ENCODE measurements at places on chromosomes 13 and 19.

GRCh38 chr13:114078461-114079451 is 53.7 kb downstream of the RASA3 start:
- no peak for DNase-seq
- H3K36me3 ChIP-seq = peaks cover 14% of the 10 kb centered on the region
- H3K4me3 ChIP-seq = no peak overlapping the region

DNA sequence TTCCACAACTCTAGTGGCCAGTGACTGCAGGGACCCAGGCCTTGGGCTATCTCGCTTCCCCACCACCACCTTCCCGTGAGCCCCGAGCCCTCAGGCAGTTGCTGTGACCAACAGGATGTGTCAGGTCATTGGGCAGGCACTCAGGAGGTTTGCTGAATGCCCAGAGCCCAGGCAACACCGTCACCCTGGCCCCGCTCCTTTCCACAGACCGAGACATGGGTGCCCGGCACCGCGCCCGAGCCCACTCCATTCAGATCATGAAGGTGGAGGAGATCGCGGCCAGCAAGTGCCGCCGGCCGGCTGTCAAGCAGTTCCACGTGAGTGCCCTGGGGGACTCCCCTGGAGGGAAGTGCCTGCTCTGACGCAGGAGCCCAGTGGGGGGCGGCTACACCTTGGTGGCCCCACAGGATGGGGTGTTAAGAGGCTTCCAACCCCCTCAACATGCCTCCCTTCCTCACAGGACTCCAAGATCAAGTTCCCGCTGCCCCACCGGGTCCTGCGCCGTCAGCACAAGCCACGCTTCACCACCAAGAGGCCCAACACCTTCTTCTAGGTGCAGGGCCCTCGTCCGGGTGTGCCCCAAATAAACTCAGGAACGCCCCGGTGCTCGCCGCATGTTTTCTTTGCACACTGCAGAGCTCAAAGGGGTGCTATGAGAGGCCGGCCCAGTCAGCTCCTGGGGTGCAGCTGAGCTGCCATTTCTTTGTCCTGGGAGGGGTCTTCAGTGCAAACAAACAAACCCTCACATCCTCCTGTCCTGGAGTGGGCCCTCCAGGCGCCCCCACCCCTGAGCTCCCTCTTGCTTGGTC is 3.2 kb downstream of the RPL18A start:
- H3K27ac ChIP-seq = no peak overlapping the region
- no peak for DNase-seq
- H3K27me3 ChIP-seq = no peaks in the 10 kb centered on the region
- H3K4me3 ChIP-seq = no peak overlapping the region
- peaks cover 48% of the 10 kb centered on the region for H3K36me3 ChIP-seq

DNA sequence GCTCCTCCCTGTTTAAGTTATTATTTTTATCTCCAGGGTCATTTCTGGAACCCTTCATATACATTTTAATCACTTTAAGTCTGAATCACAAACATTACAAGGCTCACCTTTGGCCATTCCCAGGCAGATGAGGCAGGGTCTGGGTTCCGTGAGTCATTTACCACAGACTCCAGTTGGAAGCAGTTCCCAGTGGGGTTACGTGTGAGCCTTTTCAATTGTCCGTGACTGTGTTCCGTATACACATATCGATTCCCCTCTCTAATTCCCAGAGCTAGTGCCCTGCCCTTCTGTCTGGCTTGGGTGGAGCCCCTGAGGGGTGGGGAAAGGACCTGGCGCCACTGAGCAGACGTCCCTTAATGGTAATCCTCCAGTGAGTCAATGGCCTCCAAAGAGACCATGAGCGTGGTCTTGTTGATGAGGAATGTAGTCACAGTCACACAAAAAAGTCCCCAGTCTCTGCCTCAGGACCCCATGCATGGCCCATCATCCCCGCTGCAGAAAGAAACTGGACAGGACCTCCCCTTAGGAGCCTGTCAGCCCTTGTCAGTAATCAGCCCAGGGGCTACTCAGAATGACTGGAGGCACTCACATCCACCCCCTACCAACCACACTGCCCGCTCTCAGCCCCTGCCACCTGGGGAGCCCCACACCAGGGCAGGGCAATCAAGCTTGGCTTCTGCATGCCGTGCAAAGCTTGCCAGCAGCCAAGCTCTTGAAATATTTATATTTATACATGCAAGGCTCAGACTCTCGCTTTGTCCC is 144.4 kb downstream of the ZIC5 start:
- no peak overlapping the region for H3K27ac ChIP-seq
- no peaks in the 10 kb centered on the region for H3K4me1 ChIP-seq
- H3K36me3 ChIP-seq = no peaks in the 10 kb centered on the region

DNA sequence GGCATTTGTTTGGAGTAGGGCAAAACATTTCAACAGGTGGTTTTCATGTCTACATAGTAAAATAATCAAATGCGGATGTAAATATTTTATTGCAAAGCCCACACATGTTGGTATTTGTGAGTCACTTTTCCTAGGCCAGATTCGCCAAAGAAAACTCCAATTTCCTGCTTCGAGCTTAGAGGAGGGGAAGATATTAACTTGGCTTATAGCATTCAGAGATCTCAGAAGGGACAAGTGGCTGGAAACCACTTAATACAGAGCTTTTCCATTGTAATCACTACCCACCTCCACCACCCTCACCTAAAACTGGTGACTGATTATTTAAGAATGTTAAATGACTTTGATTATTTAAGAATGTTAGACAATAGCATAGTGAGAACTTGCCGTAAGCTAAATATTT is 530.6 kb upstream of the SPRY2 start:
- H3K27ac ChIP-seq = no peak overlapping the region
- no peak overlapping the region for H3K4me3 ChIP-seq
- no peaks in the 10 kb centered on the region for H3K4me1 ChIP-seq

DNA sequence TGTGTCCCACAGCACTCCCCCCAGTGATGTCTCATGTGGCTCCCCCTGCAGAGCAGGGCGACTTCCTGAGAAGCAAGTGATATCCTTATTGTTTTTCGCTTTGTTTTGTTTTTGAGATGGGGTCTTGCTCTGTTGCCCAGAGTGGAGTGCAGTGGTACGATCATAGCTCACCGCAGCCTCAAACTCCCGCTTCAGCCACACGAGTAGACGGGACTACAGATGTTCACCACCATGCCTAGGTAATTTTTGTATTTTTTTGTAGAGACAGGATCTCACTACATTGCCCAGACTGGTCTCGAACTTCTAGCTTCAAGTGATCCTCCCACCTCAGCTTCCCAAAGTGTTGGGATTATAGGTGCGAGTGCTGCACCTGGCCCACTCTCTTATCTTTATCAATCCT is 5.0 kb downstream of the CEP89 start:
- H3K27me3 ChIP-seq = no peaks in the 10 kb centered on the region
- H3K4me1 ChIP-seq = peaks cover 19% of the 10 kb centered on the region
- H3K4me3 ChIP-seq = no peak overlapping the region
- DNase-seq = no peak

DNA sequence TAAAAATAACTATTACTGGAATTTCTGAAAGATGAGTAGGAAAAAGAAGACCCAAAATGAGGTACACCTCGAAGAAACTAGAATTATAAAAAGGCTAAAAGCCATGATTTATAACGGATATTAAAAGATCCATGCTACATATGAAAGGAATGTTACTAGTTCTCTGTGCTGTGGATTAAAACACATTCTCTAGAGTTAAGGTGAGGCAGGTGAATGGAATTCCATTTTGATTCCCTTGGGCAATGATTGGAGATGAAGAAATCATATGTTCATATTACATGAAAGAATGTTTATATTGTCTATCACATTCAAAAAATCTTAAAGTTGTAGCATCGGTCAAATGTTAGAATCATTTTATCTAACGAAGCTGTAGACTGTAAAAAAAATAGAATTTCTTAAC is 783.7 kb downstream of the PCDH9 start:
- H3K27ac ChIP-seq = no peak overlapping the region
- no peak overlapping the region for H3K4me3 ChIP-seq
- H3K27me3 ChIP-seq = no peaks in the 10 kb centered on the region
- no peak for DNase-seq

DNA sequence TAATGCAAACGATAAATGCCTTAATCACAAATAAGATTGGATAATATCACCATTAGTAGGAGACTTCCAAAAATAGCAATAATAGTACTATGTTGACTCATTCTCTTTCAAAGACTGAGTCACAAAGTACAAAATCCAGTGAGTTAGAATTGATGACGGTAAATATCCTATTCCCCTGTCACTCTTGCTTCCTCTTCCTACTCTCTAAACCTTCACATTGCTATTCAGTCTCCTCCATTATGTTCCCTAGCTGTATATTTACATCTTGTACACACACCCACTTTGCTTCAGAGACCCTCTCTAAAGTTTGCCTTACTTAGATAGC is 26.3 kb upstream of the INTS6 start:
- H3K36me3 ChIP-seq = no peaks in the 10 kb centered on the region
- H3K4me1 ChIP-seq = peaks cover 8% of the 10 kb centered on the region
- DNase-seq = no peak
- no peak overlapping the region for H3K27ac ChIP-seq
- H3K27me3 ChIP-seq = no peaks in the 10 kb centered on the region

DNA sequence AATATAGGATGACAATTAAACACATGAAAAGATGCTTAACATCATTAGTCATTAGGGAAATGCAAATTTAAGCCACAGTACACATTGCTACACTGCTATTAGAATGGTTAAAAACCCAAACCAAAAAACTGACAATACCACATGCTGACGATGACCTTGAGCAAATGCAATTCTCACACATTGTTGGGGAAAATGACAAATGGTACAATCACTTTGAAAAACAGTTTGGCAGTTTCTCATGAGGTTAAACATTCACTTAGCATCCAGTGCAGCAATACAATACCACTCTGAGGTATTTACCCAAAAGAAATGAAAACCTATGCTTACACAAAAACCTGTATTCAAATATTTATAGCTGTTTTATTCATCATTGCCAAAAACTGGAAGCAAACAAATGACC is 11.3 kb downstream of the FLT3 start:
- no peak for DNase-seq
- H3K4me1 ChIP-seq = peaks cover 7% of the 10 kb centered on the region
- no peaks in the 10 kb centered on the region for H3K36me3 ChIP-seq
- peaks cover 4% of the 10 kb centered on the region for H3K27me3 ChIP-seq
- no peak overlapping the region for H3K4me3 ChIP-seq
- H3K27ac ChIP-seq = no peak overlapping the region

DNA sequence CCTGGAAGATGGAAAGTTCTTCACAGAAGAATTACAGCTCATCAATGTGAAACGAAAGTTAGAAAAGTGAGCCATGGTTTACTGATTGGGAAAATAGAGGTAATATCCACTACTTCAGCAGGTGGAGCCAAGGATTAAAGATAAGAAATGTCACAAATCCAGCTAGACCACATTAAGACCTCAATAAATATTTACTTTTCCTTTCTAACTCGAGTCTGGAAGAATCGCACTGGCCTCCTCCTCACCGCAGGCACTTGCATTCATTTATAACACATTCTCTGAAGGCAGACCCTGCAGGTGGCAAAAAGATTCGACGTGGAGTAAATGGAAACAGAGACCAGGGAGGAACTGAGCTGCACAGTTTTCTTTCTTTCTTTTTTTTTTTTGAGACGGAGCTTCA is 7.4 kb downstream of the SLC35E1 start:
- H3K4me3 ChIP-seq = no peak overlapping the region
- no peak overlapping the region for H3K27ac ChIP-seq
- no peak for DNase-seq
- H3K4me1 ChIP-seq = peaks cover 43% of the 10 kb centered on the region

GRCh38 chr13:114089751-114090400 is 42.5 kb downstream of the RASA3 start:
- no peak overlapping the region for H3K27ac ChIP-seq
- H3K4me3 ChIP-seq = no peak overlapping the region
- no peaks in the 10 kb centered on the region for H3K27me3 ChIP-seq
- H3K4me1 ChIP-seq = no peaks in the 10 kb centered on the region
- no peak for DNase-seq

DNA sequence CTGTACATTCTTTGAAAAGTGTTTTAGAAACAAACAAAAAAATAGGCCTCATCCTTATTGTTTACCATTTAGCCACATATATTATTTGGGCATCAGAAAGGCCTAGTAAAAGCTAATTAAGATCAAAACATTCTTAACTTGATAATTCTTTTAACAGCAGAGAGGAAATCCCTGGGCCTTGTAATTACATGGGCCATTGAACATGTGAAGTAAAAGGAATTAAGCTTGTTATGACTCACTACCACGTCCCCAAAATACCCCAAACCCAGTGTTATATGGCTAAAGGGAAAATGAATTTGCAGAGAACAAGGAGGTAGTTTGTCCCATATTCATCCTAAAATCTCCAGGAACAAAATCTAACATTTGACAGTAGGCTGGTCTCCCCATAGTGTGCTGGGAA is 439.8 kb downstream of the ITGBL1 start:
- DNase-seq = no peak
- H3K4me3 ChIP-seq = no peak overlapping the region
- H3K4me1 ChIP-seq = no peaks in the 10 kb centered on the region
- H3K27ac ChIP-seq = no peak overlapping the region

- H3K4me3 ChIP-seq = no peak overlapping the region
- H3K36me3 ChIP-seq = no peaks in the 10 kb centered on the region
- H3K27me3 ChIP-seq = peaks cover 5% of the 10 kb centered on the region
- no peak overlapping the region for H3K27ac ChIP-seq
- no peak for DNase-seq
Observed at GRCh38 chr13:27203854-27204253, 32.2 kb upstream of the USP12 start.

DNA sequence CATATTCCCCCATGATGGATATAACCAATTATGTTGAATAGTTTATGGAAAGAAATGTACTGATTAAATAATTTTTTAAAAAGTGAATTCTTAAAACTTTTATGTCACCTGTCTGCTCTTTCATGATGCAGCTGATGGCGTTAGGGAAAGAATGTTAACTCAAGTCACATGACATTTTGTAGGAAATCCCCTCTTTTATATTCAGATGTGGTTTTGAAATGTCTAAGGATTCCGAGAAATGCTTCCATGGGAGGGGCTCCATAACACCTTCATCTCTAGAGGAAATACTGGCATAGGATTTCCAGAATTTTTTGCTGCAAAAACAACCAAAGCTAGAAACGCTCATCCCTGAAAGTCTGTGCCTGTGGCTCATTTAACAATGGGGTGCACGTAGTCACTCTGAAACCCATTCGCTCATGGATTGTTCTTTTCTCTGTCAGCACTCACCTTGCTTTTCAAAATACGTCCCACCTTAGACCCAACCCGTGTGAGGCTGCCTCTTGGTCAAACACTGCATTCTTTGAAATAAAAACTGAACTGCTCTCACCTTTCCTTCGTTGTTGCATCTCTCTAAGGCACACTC is 288.9 kb downstream of the SHISA2 start:
- peaks cover 16% of the 10 kb centered on the region for H3K4me1 ChIP-seq
- no peaks in the 10 kb centered on the region for H3K36me3 ChIP-seq

- H3K4me1 ChIP-seq = no peaks in the 10 kb centered on the region
- H3K27me3 ChIP-seq = peaks cover 2% of the 10 kb centered on the region
Observed at GRCh38 chr13:42720113-42720857, 61.1 kb upstream of the FAM216B start.

DNA sequence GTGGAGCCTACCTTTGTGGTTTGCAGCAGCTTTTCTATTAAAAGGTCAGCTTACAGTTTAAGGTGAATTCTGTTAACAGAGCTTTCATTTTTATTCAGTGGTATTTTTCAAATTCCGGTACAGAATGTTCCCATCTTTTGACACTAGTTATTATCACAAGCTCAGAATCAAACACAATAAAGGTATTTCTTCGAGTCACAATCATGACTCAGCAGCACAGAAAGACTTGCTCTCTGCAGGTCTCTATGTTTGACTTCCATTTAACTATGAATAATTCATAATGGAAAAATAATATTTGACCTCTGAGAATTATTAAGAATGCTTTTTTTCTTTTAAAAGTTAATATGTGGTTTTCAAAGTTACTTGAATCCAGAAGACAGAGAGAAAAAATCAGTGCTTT is 28.2 kb downstream of the DACH1 start:
- H3K4me3 ChIP-seq = no peak overlapping the region
- no peaks in the 10 kb centered on the region for H3K4me1 ChIP-seq
- H3K27ac ChIP-seq = no peak overlapping the region
- no peaks in the 10 kb centered on the region for H3K27me3 ChIP-seq

Data from DND-41 (cell line).